ENCODE measurements at places on chromosomes 16 and 17.

- DNase-seq = no peak
Measured at GRCh38 chr16:4382795-4383357, 11.2 kb downstream of the VASN start.

GRCh38 chr17:41416479-41416878, 7.9 kb downstream of the KRT37 start:
- DNase-seq = no peak

GRCh38 chr17:15973016-15973415, 26.5 kb downstream of the ZSWIM7 start:
- no peak for DNase-seq

- DNase-seq = peak; percentile 50
Measured at GRCh38 chr17:78748048-78748729, 33.9 kb downstream of the CYTH1 start.

DNA sequence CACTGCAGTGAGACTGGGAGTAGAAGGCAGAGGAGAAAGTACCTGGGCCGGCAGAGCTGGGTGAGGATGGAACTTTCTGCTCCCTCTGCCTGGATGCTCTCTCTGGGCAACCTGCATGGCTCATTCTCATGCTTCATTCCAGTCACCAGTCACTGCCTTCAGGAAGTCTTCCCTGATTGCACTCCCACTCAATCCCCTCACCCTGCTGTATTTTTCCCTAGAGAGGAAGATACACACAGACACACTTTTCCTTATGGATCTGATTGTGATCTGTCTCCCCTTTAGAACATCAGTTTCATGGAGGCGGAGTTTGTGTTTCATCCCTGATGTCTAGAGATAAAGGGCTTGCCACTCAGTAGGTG, 44.9 kb downstream of the MEAK7 start:
- no peak for DNase-seq

DNA sequence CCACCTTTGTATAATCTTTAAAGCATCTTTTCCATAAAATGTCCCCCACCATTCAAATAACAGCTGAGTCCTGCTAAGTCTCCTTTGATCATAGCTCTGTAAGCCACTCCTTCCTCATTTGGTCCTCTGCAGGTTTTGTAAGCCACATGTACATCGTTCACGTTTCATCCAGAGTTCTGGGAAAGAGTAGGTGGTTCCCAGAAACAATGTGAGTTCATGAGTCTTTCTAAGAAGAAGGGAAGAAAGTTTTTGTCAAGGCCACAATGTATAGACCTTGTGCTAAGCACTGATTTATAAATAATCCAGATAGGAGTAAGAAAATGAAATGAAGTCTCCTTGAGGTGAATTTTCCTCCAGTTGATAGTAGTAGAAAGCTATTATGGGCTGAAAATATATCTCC, 8.7 kb upstream of the ANKS4B start:
- peak; percentile 15 for DNase-seq

DNA sequence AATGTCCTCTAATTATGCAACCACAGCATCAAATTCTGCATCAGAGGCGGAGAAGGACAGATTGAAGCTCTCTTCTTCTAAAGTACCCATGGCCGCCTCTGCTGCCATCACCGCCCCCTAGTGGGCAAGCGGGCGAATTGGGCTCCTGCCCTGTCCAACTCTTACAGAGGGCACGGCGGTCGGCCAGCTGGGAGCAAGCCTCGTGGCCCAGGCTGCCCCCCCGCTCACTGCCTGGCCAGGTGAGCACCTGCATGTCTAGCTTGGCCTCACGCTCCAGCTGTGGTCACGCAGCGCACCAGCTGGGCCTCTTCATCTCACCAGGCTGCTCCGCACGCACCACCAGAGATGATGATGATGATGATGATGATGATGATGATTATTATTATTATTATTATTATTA, 146.1 kb upstream of the TOM1L1 start:
- DNase-seq = no peak

DNA sequence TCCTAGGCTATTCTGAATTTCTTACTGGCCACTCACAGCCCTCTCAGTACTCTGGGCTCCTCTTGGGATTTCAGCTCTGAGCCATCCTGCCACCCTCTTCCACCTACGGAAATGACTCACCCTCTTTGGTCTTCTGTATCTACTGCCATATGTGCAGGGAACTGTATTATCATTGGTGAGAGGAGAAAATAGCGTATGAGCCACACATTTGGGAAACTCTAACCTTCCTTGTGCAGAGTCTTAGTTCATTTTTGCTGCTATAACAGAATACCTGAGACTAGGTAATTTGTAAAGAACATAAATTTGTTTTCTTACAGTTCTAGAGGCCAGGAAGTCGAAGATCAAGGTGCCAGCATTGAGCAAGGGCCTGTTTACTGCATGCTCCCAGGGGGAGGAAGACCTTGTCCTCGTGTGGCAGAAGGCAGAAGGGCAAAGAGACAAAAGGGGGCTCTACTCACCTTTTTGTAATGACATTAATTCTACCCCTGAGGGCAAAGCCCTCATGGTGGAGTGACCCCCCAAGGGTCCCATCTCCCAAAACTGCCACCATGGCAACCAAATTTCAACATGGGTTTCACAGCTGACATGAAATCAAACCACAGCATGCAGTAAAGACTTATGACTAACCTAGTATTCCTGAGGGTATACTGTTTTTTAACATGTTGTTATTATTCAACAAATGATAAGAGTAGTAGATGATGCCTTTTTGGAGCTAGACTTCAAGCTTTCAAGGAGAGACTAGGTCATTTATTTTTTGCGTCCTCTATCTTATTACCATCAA, 191.8 kb downstream of the PRKCA start:
- DNase-seq = no peak

DNA sequence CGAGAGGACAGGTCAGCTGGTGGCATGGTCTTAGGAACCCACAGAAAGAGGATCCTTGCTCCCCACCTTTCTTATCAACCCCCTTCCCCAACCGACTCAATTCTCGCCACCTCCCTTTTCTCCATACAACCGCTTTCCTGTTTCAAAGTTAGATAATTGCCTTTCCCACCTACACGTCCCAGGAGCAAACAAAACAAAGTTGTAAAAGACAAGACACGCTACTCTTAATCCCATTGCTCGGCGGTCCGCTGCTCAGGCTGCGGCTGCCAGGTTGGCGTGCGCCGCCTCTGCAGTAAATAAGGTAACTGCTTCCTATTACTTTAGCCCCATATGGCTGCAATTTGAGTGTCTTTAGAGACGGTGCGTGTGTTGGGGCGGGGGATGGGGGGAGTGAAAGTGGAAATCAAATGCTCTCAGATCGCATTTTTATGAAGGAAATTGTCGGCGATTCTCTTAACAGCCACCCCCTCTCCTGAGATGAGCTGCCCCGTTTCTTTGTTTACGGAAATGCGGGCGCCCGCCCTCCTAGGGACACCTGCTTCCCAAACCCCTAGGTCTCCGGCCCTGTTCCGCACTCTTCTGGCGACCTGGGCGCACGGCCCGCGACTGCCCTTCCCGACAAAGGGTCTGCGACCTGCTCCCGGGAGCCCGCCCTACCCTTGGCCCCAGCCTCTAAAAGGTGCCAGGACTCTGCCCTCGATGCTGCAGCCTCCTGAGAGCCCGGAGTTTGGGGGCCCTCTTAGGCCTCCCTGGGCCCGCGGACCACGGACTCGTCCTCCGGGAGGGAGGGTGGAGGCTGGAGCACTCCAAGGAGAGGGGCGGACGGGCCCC, 3.7 kb upstream of the CBX8 start:
- DNase-seq = peak; percentile 74

- DNase-seq = no peak
Measured at GRCh38 chr16:57500578-57501111, 14.4 kb upstream of the DOK4 start.

DNA sequence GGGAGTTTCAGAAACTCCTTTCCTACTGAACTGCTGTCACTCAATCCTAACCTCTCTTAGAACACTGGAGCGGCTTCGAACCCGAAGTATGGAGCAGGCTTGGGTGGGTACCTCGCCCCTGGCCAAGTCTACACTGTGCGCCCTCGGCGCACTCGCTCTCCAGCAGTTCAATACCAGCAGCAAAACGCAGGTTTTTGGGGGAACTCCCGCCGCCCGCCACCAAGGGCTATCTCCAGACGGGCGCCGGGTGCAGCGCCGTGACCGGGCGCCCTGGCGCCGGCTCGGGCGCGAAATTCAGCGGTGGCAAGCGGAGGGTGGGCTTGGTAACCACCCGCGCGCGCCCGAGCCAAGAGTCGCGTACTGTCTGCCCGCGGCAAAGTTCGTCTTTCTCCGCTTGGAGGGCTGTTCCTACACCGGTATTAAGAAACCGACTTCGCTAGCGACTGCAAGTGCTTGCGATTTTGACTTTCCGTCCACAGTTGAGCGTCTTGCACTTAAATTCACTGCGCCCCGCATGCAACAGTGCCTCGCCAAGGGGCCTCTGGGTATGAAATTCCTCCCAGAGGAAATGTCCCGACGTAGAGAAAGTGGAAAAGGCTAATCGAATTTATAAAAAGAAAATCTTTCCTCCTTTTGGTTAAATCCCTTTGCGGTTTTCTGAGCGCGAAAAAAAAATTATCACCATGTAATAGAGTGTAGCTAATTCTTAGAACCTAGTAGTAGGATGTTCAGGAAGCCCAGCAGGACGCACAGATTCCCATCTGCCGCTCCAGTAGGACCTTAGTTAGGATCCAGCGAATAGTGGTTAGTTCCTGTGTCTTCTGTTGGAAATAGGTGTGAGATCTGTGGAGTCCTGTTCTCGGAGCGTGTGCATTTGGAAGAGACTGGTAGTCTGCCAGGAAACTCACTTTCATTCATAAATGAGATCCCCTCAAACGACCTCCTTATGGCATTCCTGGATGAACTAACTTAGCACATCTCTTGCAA, 5.0 kb upstream of the SALL1 start:
- DNase-seq = no peak

- DNase-seq = no peak
Measured at GRCh38 chr16:60811051-60811608, 1225.1 kb downstream of the CDH8 start.

DNA sequence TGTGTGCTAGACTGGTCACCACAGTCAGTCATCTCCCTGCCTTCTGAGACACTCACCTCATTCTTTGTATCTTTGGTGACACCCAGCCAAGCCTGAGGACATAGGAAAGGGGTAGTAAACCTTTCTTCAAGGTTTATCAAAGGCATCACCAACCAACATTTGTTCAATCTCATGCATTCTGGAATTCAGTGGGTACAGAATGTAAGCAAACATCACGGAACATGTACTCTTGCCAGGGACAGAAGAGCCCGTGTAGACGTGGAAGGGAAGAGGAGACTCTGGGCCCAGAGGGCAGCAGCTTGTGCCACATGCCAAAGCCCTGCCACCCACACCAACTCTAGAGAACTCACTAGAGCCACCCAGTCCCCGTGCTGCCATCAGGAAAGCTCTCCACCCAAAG, 4.4 kb downstream of the CACNG4 start:
- DNase-seq = no peak

DNA sequence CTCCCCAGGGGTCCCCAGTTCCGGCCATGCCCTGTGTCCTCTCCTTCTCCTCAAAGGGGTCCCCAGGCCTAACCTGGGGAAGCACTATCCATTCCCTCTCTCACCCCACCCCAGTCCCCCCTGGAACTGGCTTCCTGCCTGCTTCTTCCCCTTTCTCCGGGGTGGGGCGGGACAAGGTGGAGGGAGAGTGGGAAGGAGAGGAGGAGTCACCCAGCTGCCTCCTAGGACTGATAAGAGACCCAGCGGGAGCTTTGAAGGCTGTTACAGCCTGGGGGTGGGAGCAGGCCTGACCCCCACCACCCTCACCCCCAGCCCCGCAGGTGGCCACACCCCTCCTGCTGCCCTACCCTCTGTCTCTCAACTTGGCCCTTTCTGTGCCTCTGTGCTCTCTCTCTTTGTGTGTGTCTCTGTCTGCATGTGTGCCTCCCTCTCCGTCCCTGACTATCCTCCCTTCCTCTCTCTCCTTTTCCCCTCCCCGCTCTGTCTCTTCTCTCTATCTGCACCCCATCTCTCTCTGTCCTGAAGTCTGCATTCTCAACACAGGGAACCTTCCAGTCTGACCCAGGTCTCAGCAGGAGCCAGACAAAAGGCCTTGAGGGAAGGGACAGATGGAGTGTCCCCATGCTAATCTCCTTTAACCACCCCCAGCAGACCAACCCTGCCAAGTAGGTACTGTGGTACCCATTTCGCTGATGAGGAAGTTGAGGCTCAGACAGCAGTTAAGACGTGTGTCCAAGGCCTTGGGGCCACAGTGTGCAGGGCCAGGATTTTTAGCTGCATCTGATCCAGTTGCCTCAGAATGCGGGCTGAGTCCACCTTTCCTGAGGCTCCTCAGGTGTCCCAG, 66.1 kb downstream of the RAB11FIP4 start:
- DNase-seq = no peak

GRCh38 chr16:15539197-15539596, 103.8 kb downstream of the MARF1 start:
- DNase-seq = no peak

GRCh38 chr17:42346481-42346880, 41.8 kb downstream of the STAT3 start:
- DNase-seq = no peak

DNA sequence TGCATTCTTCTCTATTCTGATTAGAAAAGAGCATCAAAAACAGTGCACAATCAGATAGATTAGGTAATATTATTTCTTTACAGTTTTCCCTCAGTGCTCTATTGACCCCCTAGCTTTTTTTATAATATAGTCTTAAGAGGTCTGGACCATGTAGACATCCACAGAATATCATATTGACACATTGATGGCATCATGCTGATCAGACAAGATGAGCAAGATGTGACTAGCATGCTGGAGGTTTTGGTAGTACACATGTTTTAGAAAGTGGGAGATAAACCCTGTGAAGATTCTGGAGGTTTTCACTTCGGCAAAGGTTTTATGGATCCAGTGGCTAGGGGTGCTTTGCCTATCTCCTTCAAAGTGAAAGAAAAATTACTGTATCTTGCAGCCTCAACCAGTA, 2.8 kb upstream of the ABCA8 start:
- DNase-seq = no peak

GRCh38 chr17:44146375-44147346, 4.9 kb downstream of the HROB start:
- no peak for DNase-seq

GRCh38 chr16:46862555-46863447, 21.4 kb upstream of the GPT2 start:
- DNase-seq = no peak

DNA sequence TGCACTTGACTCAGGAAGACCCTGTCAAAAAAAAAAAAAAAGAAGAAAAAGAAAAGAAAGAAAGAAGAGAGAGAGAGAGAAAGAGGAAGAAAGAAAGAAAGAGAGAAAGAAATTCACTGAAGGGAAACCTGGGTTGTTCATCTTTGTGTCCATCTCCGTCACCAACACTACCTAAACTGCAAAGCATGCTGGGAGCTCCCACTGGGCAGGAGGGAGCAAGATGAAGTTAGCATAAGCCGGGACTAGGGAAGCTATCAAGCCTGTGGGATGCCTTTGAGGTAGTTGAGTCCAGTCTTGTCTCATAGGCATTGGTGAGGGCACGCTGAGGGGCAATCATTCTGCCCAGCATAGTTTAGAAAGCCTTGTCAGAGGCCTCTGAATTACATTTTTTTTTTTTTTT, 7.6 kb upstream of the CBFB start:
- DNase-seq = no peak
